ENCODE measurements at places on chromosomes 2 and 18.
A peak's percentile ranks its signal among the peaks of the same experiment; 100 is the strongest.

DNA sequence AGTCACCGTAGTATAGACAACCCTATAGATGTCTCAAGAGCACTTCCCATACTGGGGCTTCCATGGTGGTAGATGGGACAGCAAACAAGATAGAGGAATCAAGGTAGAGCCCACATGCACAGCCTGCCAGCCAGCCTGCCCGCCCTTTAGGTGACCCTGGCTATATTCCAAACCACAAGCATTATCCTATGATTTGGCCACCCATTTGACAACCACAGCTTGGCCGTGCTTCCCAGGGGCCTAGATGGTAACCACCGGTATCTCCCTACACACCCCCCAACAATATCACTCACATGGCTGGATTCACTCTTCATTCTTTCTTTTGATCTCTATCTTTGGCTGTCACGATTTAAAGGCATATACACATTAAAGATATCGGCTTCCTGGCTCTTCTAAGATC lies 85.3 kb downstream of the CDK15 start:
- no peak for DNase-seq

DNA sequence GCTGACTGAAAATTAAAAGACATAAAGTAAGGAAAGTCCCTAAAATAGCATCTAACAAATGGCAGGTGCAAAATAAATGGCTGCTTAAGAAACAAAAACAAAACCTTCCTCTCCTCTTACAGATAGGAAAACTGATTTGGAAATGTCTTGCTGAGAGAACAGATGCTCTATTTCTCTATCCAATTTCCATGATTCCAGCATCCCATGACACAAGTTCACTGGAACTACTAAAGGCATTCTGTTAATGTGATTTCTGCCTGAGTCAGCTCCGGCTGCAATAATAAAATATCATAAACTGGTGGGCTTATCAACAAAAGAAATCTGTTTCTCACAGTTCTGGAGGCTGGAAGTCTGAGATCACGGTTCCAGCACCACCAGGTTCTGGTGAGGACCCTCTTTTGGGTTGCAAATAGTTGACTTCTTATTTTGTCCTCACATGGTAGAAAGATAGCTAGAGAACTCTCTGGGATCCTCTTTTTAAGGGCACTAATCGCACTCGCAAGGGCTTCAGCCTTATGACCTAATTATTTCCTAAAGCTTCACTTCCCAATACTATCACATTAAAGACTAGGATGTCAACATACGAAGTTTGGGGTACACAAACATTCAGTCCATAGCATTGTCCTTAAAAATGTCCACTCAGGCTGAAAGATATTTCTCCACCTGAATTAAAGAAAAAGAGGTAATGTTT lies 78.2 kb upstream of the GALNT3 start:
- no peak for DNase-seq

GRCh38 chr2:66984864-66985263 lies 412.3 kb upstream of the ETAA1 start:
- DNase-seq = no peak

GRCh38 chr18:23291456-23292205 lies 156.3 kb downstream of the CABLES1 start:
- DNase-seq = no peak

DNA sequence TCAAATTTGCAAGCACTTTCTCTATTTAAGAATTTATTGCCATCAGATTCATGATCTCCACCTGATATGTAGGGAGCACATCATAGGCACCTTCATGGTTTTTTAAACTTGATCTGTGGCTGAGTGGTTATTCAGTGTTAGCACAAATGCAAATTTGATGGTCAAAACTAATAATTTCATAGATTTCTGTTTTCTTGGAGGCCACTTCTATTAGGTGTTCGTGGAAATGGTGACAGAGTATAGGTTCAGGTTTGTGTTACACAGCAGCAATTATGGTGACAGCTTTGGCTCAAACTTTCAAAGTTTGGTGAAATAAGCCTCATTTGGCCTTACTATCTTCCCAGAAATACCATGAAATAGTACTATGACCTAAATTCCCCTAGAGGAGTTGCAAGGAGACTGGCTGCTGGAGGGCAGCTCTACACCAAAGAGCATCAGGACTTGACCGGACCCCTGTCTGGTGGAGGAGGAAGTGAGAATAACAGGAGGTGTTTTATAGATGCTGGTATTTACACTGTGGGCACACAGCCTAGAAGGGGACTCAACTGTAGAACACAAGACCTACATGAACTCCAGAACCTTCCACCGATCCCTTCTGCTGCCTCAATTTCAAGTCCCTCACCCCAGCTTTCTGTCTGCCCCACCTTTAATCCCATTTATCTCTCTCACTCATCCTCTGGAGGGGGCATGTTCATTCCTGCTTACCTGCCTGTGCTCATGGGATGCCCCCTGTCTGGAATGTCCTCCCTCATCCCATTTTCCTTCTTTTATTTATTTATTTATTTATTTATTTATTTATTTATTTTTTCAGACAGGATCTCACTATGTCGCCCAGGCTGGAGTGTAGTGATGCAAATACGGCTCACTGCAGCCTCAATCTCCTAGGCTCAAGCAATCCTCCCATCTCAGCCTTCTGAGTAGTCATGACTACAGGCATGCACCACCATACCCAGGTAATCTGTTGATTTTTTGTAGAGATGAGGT lies 132.9 kb upstream of the SIX2 start:
- DNase-seq = no peak

- peak; percentile 20 for DNase-seq
Observed at GRCh38 chr2:30664761-30665358, 142.4 kb downstream of the CAPN13 start.

DNA sequence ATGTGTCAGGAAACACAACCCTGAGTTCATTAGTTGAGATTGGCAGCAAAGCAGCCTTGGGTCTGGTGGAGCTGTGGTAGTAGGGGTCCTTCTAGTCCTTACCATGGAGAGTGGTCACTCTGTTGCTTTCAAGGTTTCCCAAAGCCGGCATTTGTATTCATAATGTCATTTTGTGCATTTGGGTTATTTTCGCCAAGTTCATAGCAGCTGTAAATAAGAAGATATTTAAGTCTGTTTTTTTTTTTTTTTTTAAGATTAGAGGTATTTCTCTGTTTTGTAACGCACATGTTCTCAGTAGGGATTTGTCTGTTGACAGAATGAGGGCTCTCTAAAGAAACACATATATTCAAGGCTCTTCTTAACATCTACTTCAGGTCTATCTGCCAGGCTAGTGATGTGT lies 114.1 kb downstream of the PRPF40A start:
- DNase-seq = no peak

GRCh38 chr2:95062242-95063085 lies 37.0 kb downstream of the MAL start:
- no peak for DNase-seq

DNA sequence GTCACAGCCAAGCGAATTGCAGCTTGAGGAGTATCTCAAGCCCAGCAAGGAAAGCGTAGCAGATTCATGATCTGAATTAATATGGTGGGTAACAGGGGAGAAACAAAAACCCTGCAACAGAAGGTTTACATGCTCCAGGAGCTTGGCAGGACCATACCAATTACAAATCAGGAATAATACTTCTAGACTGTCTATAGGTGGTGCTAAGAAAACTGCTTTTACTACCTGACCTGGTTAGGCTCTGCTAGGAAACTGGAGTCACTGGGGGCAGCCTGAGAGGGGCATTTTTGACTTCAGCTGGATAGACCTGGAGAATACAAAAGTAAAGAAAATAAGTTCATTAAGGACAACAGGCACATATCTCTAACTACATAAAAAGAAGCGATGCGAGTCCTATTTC lies 24.6 kb upstream of the SPOPL start:
- DNase-seq = no peak

- no peak for DNase-seq
Observed at GRCh38 chr18:62536005-62536404, 13.2 kb downstream of the ZCCHC2 start.

DNA sequence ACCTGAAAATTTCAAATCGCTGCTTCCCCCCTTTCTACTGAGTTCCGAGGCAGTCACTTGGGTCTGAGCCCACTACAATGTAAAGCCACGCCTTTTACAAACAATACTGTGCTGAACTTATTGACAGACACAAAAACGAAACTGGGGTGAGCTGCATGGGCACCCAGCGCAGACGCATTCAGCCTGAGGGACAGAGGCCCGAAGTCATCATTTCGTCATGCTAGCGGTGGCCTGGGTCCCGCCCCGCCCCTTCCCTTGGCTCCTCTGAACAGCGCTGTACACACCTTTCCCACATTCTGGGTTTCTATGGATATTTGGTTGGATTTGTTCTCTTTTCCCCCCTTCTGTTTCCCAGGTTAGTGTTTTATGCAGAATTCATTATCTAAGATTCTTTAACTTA lies 71.7 kb downstream of the EIPR1 start:
- DNase-seq = no peak

GRCh38 chr18:61047794-61048193 lies 285.4 kb upstream of the CDH20 start:
- DNase-seq = no peak

GRCh38 chr18:21686282-21687105 lies 18.1 kb downstream of the ABHD3 start:
- no peak for DNase-seq

DNA sequence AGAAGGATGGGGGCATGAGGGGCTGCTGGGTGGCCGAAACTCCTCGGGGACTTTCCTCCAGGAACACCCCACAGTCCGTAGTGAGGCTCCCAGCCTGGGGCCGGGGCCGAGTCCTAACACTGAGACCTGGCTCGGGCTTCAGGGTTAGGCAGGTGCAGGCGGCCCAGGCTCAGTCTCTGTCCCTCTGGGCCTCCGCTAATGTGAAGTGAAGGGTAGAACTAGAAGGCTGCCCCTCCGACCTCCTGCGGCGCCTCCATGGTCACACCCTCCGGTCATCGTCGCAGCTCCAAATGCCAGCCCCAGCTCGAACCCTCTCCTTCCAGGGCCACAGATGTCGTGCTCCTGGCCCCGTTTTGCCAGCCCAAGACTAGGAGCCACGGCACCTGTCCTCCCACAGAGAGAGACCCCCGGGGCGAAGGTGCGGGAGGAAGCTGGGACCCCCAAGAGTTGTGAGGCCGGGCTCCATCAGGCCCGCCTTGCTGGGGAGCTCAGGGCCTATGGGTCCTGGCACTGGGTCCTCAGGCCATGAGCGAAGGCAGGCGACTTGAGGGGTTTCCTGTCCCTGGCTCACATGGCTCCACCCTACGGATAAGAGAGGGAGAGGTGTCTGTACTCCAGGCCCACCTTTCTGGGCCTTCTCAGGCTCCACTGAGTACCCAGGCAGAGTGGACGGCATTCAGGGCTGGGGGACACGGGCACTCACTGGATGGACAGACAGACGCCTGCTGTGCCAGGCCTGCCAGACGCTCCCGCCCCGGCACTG lies 797 bp downstream of the ANO7 start:
- DNase-seq = no peak

DNA sequence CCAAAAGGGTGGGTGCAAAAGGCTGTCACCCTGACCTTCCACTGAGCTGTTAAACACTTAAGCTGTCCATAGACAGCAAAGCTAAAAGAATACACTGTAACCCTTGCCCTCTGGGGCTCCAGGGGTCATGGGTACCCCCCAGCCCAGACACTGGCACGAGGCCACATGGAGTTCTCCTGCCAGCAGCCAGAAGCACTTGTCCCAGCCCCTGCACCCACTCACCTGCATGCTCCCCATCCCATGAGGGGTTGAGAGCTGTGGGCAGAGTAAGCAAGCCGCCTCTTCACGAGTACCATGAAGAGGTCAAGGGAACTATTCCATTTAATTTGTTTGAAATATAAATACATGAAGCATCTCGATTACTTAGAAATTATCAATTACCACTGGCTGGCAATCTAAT lies 867.1 kb upstream of the ZEB2 start:
- no peak for DNase-seq

DNA sequence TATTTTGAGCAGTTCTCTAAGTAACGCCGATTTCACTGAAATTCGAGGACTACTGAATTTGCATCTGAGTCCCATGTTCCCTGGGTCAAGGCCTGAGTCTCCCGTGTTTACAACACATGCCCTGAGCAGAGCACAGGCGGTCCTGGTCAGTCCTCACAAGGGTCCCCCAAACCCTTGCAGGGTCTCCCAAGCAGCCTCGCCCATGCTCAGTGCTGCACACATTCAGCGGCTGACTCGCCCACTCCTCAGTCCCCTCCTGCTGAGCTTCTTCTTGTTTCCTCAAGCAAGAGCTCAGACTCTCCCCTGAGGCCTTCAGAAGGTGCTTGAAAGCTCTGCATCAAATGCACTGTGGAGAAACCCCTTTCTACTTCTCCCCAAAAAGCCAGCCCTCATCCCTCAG lies 114.6 kb downstream of the INHBB start:
- DNase-seq = no peak

DNA sequence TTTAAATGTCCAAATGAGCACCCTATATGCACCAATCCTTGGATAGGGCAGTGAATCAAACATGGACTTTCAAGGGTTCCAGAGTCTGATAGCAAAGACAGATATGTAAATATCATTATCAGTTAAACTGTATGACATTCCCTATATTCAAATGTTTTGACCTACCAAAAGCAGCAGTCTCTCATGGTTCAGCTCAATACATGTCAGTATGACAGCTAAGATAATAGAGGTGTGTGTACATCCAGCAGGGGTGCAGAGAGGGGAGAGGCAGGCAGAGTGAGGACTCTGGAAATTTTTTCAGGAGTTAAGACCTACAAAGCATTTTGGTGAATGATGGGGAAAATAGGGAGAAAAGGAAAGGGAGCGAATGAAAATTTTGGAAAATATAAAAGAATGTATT lies 106.3 kb downstream of the MYO3B start:
- no peak for DNase-seq

DNA sequence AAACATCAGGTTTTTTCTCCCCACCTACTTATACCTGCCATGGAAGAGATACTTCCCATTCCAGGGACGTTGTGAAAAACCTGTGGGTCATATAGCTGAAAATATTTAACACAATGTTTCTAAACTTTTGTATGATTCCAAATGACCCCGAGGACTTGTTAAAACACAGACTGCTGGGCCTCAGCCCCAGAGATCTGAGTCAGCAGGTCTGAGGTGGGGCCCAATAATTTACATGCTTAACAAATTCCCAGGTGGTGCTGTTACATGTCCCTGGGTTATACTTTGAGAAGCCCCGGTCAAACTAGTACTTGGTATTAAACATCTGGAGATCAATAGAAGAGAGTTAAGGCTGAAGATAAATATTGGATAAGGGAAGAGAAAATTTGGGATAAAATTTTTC lies 71.4 kb upstream of the FRZB start:
- no peak for DNase-seq

DNA sequence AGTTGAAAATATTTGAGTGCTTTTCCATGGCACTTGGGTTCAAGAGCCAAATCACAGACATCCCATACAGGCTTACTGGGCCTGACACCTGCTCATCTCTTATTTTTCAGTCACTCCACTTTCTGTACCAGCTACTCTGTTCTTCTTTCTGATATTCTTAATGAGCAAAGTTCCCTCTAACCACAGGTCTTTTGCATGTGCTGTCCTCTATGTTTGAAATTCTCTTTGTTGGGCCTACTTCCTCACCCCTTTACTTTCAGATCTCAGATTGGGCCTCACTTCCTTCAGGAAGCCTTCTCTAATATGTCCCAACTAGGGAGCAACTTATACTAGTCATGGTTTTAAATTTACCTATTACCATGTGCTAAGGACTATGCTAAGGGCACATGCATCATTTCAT lies 81.8 kb upstream of the RBMS1 start:
- DNase-seq = no peak
